ENCODE measurements at places on chromosomes 7 and 10. TPM values are rescaled to one million over a fixed set of nuclear protein-coding genes. Genes with fewer than 3 reads are reported as not detected.

Gene ASB10
- total RNA-seq, result not detected

Gene SLC29A4
- total RNA-seq, result 4.3 TPM

Gene MYL10
- not detected for total RNA-seq

Gene CHST15
- 13.0 TPM for total RNA-seq

Gene OR6B1
- total RNA-seq, result not detected

Gene SPDYE1
- not detected for total RNA-seq

Gene ZNF117
- total RNA-seq, result 1.9 TPM

Gene ADD3
- 453 TPM for total RNA-seq

Gene FANK1
- total RNA-seq, result 13.9 TPM

Gene FAM131B
- 0.98 TPM for total RNA-seq

Gene NRP1
- total RNA-seq, result 185 TPM

Gene MAGI2
- total RNA-seq, result 5.1 TPM

Gene TFAM
- 21.0 TPM for total RNA-seq

Gene STAG3
- 1.4 TPM for total RNA-seq

Gene LEP
- 0.94 TPM for total RNA-seq

Gene SLC13A4
- 0.08 TPM for total RNA-seq

Gene LBX1
- not detected for total RNA-seq

Gene CACNB2
- 2.7 TPM for total RNA-seq

Gene TCAF2
- 2.1 TPM for total RNA-seq

Gene FAM180A
- 16.3 TPM for total RNA-seq

Gene ITPRID1
- total RNA-seq, result not detected

Gene FAM25A
- not detected for total RNA-seq

Gene WNT16
- 1.6 TPM for total RNA-seq
